ENCODE measurements at places on chromosomes 6 and 20. TPM values are rescaled to one million over a fixed set of nuclear protein-coding genes. Genes with fewer than 3 reads are reported as not detected.

BTNL2 gene
- polyA plus RNA-seq = not detected

GABBR1 gene
- 11.7 TPM for polyA plus RNA-seq

TAGAP gene
- 0.32 TPM for polyA plus RNA-seq

RIPOR3 gene
- polyA plus RNA-seq = 3.0 TPM

SNX9 gene
- polyA plus RNA-seq = 15.4 TPM

FLRT3 gene
- 0.08 TPM for polyA plus RNA-seq

MUC22 gene
- polyA plus RNA-seq = 0.34 TPM

LY6G5C gene
- polyA plus RNA-seq = 1.4 TPM

TRAPPC3L gene
- not detected for polyA plus RNA-seq

GNAS-AS1 gene
- 0.91 TPM for polyA plus RNA-seq

CPNE5 gene
- polyA plus RNA-seq = 12.1 TPM

MTG2 gene
- 28.9 TPM for polyA plus RNA-seq

VSX1 gene
- polyA plus RNA-seq = not detected

ANKRD66 gene
- not detected for polyA plus RNA-seq

PRICKLE4 gene
- polyA plus RNA-seq = 3.9 TPM

EEF1A2 gene
- 1,276 TPM for polyA plus RNA-seq

B3GALT4 gene
- 8.7 TPM for polyA plus RNA-seq

PROCR gene
- 11.9 TPM for polyA plus RNA-seq

COL9A3 gene
- polyA plus RNA-seq = 4.7 TPM

SYNDIG1 gene
- 21.7 TPM for polyA plus RNA-seq

E2F1 gene
- polyA plus RNA-seq = 1.1 TPM

ULBP1 gene
- polyA plus RNA-seq = 0.11 TPM

RNF217 gene
- 2.2 TPM for polyA plus RNA-seq

LHFPL5 gene
- not detected for polyA plus RNA-seq

DNMT3B gene
- 0.69 TPM for polyA plus RNA-seq

AGPAT4 gene
- 1.5 TPM for polyA plus RNA-seq

SIRPB2 gene
- 1.5 TPM for polyA plus RNA-seq

OR2H1 gene
- polyA plus RNA-seq = not detected

HNF4A gene
- polyA plus RNA-seq = not detected

SLC13A3 gene
- polyA plus RNA-seq = 0.54 TPM

PTCHD4 gene
- 0.11 TPM for polyA plus RNA-seq

SHLD1 gene
- 6.6 TPM for polyA plus RNA-seq

RIMS1 gene
- polyA plus RNA-seq = not detected

BPIFB1 gene
- polyA plus RNA-seq = 0.04 TPM

CST1 gene
- polyA plus RNA-seq = not detected

All from heart left ventricle (tissue), 16 donors.